GM20000 (cell line): ENCODE measurements at places on chromosomes 3 and 15.
A peak's percentile ranks its signal among the peaks of the same experiment; 100 is the strongest.

DNA sequence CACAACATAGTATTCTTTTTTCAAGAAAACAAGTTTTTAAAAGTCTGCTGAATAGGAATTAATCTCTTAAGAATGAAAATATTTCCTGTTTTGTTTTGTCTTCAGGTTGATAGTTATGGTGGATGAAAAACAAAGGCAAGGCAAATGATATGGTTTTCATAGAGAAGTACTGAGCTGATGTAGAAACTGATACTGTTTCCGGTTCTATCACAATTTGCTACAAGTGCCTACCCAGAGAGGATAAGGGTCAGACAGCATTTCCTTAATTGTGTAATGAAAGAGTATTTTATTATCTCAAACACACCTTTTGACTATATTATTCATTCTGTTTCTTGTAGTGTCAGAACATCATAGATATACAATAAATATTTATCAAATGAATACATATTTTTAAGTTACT lies 836.3 kb downstream of the SQOR start:
- no peak for DNase-seq

- no peak for DNase-seq
Observed at GRCh38 chr3:190173426-190173825, 52.7 kb upstream of the P3H2 start.

- no peak for DNase-seq
Observed at GRCh38 chr3:115323380-115323779, 176.3 kb upstream of the ZBTB20 start.

DNA sequence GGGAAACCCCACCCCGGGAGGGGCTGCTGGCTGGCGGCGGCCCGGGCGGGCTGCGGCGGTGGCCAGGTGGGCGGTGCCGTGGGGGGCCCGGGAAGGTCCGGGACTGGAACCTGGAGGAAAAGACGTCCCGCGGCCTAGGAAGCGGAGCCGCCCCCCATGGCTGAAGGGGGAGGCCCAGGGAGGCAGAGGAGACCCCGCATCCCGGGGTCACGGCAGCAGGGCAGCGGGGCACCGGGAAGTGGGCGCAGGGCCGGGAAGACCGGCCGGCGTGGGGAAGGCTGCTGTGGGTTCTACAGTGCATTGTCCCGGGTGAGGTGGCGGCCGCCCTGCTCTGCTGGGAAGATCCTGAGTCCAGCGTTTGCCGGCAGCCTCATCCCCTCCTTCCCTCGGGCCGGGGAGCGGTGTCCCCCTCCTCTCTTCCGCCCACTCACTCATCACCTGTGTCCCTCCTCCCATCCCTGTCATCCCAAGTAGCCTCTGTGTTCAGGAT lies 525 bp upstream of the FSTL1 start:
- peak; percentile 27 for DNase-seq

DNA sequence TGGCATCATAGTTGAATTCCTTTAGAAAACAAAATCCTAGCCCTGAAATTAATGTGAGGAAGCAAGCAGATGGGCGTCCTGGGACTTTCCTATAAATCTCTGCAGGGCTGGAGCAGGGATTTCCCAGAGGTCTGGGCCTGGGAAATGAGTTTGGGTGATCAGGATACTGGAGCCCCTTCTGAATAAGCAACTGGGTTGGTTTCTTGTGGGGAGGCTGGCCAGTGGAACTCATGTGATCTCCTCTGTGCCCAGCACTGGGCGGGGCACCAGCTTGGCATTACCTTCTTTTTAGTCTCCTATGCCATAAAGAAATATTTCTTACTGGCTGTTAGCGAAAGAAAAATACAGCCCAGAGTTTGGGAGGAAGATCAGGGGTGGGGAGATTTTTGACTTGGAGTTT lies 1.7 kb downstream of the THSD4 start:
- no peak for DNase-seq

- DNase-seq: no peak
Observed at GRCh38 chr3:139642996-139643395, 34.8 kb downstream of the NMNAT3 start.

- DNase-seq: no peak
Observed at GRCh38 chr3:101325393-101326134, 5.2 kb upstream of the IMPG2 start.

GRCh38 chr3:178181784-178182183 lies 354.5 kb upstream of the KCNMB2 start:
- DNase-seq: no peak

DNA sequence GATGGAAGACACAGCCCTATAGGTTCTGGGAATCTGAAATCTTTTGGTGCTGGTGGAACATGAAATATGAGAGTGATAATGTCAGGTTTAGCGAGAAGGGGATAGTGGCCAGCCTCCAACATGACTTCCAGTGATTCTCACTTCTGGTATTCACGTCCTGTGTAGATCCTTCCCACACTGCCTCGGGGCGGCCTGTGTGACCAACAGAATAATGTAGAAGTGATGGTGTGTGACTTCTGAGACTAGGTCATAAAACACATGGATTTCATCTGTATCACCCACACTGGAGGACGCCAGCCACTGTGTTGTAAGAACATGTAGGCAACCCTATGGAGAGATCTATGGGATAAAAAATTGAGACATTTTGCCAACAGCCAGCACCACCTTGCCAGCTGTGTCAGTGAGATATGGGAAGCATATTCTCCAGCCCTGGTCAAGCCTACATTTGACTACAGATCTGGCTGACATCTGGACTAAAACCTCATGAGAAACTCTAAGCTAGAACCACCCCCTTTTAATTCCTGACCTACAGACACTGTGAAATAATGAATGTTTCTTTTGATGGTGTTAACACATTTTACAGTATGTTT lies 25.5 kb upstream of the NUDT16 start:
- DNase-seq: no peak

GRCh38 chr3:66606868-66607267 lies 106.0 kb upstream of the LRIG1 start:
- DNase-seq: no peak

- DNase-seq: no peak
Observed at GRCh38 chr3:65893631-65894030, 145.1 kb downstream of the MAGI1 start.

DNA sequence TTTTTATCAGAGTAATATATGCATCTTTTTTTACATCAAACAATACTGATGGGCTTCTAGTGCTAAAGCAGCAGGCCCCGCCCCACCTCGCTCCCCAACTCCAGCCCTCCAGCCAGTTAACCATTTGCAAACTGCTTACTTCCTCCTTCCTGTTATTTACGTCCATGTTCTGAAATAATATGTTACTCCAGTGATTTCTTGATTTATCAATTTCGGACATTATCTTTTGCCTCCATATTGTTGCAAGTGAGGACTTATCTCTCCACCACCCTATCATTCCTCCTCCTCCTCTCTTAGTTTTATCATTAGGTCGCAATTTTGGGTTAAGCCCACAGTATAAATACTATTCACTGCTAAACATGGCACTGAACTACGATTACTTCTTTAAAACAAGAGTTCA lies 39.5 kb downstream of the ZNF710 start:
- DNase-seq: no peak

- DNase-seq: no peak
Observed at GRCh38 chr3:50370594-50370993, 11.3 kb upstream of the TMEM115 start.

- DNase-seq: peak; percentile 58
Observed at GRCh38 chr15:64443747-64444621, 16.4 kb upstream of the ZNF609 start.

GRCh38 chr3:168956076-168956475 lies 707.4 kb downstream of the MECOM start:
- no peak for DNase-seq
